ENCODE measurements at places on chromosomes 4 and X.

- no peak for DNase-seq
Observed at GRCh38 chr4:89256203-89256800, 51.3 kb downstream of the GPRIN3 start.

GRCh38 chrX:110992611-110993010 lies 103.4 kb upstream of the PAK3 start:
- peak; percentile 1 for DNase-seq

GRCh38 chrX:24513416-24513815 lies 48.3 kb downstream of the PDK3 start:
- no peak for DNase-seq

DNA sequence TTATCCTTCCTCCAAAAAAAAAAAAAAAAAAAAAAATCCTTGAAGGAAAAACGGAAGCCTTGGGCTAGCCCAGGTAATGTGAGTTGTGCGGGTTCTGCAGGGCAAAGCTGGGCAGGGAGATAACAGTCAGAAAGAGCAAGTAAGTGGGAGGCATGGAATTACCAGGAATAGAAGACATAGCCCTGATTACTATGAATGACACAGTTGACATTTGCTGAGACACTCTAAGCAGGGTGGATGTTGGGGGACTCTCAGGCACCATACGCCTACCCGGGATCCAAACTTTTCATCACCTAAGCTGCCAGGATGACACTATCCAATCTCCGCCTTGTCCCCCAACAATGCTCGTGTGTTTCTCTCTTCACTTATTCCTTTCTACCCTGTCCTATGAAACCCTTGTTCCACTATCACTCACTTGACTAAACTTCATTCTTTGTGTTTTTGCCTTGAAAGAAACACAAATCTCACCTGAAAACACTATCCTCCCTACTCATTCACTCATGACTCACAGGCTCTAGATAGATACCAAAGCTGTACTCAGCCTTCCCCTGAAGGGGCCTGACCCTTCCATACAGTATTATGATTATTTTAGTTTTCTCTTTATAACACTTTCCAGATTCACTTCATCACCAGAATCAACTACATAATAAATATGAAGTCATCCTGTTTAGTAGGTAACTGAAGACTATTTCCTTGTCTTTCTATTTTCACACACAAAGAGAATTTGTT lies 158.4 kb downstream of the INPP4B start:
- DNase-seq: no peak

GRCh38 chrX:40237731-40238178 lies 140.0 kb upstream of the BCOR start:
- no peak for DNase-seq

DNA sequence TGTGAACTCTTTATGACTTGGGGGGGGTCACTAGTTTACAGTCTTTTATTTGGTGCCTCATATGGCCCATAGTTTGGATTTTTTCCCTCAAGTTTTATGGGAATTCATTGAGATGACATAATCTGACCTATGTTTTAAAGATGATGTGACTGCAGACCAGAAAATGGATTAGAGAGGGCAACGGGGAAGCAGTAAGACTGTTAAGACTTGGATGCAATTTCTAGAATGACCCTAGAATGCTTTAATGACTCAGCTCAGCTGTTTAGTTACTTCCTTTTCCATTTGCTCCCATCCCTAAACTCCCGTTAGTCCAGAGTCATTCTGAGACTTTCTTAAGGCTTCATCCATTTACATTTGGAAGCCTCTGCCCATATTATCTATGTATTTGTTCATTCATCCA lies 59.9 kb upstream of the PDGFRA start:
- no peak for DNase-seq

DNA sequence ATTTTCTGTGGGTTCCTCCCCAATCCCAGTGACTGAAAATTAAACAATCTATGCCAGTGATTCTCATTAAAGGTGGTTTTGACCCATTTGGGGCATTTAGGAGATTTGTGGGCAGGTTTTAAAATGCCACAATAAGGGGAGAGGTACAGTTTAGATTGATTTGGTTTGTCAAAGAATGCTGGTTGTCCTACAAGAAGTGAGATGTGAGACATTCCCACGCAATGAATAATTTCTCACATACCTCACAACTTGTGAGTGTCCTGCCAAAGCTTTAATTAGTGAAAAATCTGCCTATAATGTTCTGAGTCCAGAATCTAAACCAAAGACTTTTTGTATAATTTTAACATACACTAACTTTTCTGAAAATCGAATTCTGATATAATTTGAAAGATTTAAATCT lies 199.4 kb downstream of the MAPK10 start:
- DNase-seq: no peak

DNA sequence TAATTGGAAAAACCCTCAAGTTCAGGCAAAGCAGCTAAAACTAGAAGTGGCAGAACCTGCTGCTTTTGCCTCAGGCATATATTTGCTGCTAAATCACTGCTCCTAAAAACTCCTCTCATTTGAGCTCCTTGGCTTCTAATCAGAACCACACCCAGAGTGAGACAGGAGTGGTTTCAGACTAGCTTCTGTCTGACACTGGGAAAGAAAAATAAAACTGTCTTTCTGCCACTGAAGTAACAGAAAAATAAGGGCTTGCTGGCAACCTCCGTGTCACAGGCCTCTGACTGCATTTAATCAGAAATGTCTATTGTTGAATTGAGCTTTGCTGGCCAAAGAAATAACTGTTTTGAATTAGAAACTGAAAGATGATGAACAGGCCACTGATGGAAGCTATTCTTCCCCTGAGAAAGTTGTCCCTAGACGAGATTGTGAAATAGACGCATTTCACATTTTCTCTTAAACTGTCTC lies 52.1 kb upstream of the RAP2C start:
- no peak for DNase-seq

DNA sequence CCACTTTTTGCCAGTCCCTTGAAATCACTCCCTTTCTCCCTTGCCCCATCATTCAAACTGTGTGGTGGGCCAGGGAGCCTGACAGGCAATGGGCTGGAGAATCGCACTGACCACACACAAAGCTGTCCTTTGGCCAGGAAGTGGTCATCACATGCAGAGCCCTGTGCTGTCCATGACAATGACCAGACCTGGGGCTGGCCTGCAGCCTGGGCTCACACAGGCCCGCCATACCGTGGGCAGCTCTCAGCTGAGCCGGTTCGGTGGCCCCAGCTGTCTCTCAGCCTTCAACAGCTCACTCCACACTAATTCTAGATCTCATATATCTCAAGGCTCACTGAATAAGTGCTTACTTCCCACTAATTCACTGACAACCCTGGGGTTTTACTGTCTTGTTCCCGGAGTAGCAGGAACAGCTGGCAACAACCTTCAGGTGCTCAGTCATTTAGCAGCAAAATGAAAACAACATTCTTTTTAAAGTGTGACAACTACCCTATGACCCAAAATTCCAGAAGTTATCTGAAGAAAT lies 48.0 kb downstream of the USP46 start:
- DNase-seq: no peak

GRCh38 chrX:115360220-115360781 lies 70.8 kb downstream of the LUZP4 start:
- no peak for DNase-seq

DNA sequence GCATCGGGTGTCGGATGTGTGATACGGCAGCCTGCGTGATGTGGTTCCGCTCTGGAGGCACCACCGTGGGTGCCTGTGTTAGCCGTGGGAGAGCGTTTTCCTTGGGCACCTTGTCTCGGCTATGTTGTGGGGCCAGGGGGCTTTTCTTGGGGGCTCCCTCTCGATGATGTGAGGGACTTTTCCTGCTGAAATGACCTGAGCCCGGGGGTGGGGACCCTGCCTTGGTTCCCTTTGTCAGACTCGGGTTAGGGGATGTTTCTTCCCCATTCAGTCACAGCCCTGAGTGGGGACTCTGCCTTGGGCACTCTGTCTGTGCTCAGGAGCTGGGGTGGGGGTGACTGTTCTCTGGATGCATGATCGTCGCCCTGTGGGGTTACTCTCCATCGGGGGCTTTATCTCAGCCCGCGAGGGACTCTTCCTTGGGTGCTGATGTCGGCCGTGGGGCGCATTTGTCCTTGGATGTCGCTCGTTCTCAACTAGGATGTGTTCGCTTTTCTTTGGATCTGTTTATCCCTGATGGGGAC lies 26.7 kb downstream of the CT45A3 start:
- DNase-seq: no peak

DNA sequence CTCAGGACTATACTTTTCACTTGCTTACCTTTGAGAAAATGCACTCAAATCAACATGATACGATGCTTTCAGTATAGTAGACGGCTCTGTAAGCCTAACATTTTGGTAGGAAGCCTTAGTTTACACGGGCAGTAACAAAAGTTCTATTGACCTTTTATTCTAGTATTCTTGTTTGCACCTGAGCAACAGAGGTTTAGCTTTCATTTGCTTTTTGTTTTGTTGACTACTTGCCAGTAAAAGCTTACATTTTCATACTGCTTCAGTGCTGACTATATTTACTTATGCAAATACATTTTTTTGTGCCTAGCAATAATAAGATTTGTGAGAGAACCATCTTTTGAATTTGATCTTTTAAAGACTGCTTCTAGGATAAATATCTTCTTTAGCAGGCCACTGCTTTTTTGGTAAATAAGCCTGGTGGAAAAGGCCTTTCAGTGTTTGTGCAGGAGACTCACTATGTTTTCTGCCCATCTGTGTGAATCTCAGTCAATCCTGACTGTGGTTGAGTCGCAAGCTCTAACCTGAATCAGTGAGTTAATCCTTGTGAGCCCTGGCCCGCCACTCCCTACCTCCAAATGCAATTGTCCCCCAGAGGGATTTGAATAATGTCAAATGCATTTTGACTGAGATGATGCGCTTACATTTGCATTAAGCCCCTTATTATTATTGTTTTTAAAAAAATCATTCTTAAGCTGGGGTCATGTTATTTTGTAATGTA lies 21.9 kb downstream of the FHIP1A start:
- DNase-seq: no peak

DNA sequence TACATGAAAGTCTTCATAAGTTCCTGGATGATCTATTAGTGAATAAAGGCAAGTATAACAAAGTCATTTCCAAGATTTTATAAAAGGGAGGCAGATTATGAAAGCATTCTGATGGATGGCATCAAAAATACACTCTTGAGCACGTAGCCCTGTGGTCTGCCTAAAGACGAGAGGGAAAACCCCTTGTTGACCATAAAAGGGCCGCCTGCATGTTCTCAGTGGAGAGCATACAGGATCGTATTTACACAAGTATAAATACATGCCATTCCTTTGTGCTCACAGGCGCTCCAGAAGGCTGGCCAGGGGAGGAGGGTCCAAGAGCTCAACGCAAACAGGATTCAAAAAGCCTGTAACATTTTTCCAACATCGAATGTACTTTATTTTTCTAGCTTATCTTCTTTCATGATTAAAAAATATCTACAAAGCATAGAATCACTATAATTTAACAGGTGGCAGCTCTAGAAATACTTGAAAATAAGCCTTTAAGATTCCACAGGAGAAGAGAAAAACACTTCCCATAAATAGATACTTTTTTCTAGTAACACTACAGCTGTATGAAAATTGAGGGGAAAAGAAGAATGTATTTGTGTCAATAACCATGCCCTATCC lies 29.6 kb downstream of the PDGFC start:
- DNase-seq: peak; percentile 29

DNA sequence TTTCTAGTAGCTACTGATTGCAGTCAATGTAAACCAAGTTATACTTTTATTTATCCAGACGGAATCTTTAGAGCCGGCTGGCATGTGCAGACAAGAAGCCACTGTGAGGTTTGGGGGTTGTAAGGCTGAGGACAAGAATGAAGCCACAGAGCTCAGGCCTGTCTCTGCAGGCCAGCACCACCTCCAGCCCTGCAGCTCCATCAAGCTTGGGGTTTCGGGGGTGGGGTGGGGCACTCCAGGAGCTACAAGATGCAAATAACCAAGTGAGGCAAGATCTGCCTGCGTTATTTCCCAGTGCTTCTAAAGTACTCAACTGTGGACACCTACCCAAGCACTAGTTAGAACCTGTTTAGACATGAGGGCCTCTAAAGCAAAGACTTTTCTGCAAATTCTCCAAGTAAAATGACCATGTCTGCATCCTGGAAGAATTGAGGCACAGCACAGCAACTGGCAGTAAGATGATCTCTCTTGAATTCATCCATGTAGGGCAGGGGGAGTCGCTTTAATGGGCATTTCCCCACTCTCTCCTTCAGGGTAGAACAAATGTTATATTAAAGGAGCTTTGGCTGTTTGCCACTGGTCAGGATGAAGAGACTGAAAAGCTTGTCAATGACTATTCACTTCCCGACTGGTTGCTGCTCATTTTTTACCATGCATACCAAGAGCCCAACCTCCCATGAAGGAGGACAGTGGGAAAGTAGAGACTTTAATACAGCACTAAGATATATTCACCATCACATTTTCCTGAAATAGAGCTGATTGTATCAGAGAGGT lies 222.5 kb downstream of the MGST2 start:
- no peak for DNase-seq

DNA sequence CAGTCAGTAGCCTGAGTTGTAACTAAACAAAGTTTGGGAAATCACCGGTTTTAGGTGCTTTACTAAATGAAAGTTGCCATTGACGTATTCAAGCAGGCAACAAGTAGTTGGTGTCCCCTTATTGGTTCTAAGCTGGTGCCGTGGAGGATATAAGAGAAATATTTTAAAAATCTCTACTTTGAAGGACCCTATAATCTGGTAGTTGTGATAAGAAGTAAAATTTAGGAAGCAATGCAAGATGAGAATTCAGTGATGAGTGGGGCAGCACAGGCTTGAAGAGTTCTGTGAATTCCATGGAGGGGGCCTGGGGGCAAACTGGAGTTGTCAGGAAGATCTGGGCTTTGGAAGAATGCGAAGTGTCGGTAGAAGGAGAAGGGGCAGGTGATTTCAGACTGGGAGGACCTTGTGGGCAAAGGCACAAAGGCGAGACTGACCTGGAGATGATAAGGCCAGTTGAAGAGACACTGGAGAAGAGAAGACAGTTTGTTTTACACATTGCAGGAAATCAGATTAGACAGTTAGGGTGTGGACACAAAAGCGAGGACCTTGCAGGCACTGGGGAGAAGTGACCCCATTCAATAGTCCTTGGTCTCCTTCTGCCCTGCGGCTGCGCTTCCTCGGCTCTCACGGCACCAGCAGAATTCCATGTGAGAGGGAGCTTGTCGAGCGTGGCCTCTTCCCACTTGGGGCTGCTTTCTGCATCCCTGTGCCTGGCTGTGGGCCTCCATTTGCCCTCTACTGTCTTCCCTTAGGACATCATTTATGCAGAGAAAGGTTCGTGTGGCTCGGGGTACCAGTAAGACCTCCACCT lies 1.3 kb downstream of the RHOH start:
- DNase-seq: no peak

GRCh38 chrX:9196961-9197640 lies 163.2 kb upstream of the FAM9B start:
- DNase-seq: no peak

DNA sequence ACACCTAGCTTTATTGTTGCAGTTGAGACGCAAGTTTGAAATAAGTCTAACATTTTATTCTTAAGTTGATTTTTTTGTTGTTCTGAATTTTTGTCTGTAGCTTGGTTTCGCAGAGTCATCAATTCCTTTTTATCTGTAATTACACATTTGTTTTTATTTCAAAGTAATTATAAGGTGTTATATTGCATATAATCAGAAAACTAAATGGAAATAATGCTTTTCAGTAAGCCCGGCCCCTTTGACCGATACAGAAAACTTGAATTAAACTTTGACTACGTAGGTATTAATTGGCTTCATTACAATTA lies 2.1 kb downstream of the KDM6A start:
- DNase-seq: no peak

- no peak for DNase-seq
Observed at GRCh38 chrX:149629730-149630387, 1.7 kb downstream of the TMEM185A start.

- DNase-seq: no peak
Observed at GRCh38 chr4:147332091-147332490, 148.8 kb upstream of the EDNRA start.

GRCh38 chr4:99868126-99868596 lies 26.1 kb downstream of the LAMTOR3 start:
- no peak for DNase-seq
